Left colon (tissue), 2 donors: ENCODE measurements at places on chromosomes 5 and 9.

GRCh38 chr5:119398727-119399466 lies 43.1 kb downstream of the TNFAIP8 start:
- DNase-seq: peak; percentile 76

- no peak for DNase-seq
Observed at GRCh38 chr5:72282878-72283277, 37.2 kb downstream of the MRPS27 start.

DNA sequence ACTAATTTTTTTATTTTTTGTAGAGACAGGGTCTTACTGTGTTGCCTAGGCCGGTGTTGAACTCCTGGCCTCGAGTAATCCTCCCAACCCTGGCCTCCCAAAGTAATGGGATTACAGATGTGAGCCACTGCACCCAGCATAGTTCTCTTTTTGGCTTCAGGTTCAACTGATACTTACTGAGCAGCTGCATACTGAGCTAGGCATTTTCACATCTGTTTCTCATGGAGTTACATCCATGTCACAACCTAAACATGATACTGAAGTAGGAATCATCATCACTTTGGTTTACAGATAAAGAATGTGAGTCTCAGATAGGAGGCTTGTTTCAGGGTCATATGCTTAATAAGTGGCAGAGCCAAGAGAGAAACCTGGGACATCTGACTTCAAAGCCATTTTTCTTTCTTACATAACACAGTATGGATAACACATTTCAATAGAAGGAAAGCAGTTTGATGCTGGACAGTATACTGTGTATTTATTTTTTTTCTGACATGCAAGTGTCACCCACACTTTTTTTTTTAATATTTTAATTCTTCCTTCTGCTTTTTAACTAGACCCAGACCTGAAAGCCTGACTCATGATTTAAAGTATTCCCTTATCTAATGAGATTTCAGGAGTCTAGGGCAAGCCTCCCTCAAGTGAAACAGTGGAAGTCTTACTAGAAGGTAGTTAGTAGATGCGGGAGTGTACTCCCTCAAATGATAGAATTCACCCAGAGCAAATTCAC lies 90.8 kb downstream of the HACD4 start:
- DNase-seq: no peak

DNA sequence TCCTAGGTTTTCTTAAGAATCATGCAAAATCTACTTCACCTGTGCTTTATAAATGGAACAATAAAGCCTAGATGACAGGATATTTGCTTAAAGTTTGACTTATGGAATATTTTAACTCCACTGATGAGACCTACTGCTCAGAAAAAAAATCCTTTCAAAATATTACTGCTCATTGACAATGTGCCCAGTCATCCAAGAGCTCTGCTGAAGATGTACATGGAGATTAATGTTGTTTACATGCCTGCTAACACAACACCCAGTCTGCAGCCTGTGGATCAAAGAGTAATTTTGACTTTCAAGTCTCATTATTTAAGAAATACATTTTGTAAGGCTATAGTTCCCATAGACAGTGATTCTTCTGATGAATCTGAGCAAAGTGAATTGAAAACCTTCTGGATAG lies 889.6 kb downstream of the CDH18 start:
- no peak for DNase-seq

- DNase-seq: no peak
Observed at GRCh38 chr5:151208481-151208914, 15.4 kb downstream of the CCDC69 start.

GRCh38 chr9:98085058-98085457 lies 28.5 kb downstream of the NANS start:
- peak; percentile 18 for DNase-seq

DNA sequence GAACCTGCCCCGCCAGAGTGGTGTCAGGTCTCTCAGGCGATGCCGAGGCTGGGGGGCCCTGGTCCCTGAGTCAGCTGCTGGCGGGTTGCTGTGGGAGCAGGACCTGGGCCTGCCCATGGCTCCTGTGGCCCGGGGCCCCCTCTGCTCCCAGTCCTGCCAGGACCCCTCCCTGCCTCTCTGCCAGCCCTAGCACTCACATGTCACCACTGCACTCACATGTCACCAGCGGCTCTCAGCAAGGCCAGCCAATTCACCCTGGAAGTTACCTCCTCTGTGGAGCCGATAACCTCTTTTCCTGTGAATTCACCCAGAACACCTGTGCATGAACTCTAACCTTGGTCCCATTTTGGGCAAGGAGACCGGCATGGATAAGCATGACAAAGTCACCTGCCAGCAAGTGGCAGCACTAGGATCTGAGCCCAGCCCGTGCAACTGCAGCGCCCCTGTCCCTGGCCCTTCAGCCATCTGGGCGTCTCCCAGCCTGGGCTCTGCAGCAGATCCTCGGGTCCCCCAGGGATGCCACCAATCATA lies 170.2 kb downstream of the GAPVD1 start:
- no peak for DNase-seq
